MG63 (cell line): ENCODE measurements at places on chromosomes 5 and 9.

DNA sequence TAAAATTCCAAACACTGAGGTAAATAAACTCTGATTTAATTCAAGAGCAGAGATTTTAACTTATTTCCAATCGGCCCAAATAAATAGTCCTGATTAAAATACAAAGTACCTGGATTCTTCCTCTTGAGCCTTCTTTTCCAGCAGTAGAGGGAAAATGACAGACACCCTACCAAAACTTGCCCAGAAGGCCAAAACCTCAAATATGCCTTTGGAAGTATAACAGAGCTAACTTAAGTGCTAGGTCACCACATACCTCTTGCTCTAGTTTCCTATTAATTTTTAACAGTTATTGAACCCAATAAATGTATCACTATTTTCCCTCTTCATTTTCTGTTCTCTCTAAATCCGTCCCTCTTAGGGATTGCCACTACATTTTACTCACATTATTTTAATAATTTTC lies 1.4 kb downstream of the BAAT start:
- no peak for DNase-seq

GRCh38 chr9:77614645-77615044 lies 33.5 kb downstream of the GNA14 start:
- no peak for DNase-seq

- DNase-seq, result no peak
Measured at GRCh38 chr9:116179568-116179967, 26.0 kb downstream of the PAPPA start.

DNA sequence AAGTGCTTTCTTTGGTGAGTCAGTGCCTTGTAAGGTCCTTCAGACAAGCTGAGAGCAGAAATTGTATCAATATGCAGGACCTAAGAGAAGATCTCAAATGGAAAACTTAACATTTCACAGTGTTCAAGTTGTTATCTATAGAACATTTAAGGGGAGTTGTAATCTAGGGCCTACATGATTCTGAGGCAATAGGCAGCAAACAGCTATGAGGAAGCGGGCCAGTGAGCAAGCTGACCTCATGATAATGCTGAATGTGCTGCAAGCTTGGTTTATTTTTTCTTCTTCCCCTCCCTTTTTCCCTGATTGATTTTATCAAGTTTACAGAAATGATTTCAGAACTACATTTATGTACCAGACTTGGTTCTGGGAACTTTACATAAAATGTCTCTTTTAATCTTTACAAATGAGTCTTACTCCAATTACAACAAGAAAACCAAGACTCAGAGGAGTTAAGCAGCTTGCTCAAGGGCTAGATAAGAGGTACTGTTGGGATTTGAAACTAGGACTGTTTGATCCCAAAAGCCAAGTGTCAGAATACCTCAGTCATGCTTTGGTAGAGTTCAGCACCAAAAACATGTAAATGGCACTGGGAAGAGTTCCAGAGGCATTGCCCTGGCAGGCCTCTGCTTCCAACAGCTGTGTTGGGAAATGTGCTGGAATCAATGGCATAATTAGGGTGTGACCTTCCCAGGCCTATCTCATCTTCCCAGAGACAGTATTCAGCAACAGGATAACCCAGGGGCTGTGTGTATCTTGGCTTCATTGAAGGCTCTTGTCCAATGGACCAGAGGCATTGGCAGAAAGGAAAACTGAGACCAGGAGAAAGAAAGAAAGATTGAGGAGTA lies 130.1 kb downstream of the LRRC70 start:
- no peak for DNase-seq

DNA sequence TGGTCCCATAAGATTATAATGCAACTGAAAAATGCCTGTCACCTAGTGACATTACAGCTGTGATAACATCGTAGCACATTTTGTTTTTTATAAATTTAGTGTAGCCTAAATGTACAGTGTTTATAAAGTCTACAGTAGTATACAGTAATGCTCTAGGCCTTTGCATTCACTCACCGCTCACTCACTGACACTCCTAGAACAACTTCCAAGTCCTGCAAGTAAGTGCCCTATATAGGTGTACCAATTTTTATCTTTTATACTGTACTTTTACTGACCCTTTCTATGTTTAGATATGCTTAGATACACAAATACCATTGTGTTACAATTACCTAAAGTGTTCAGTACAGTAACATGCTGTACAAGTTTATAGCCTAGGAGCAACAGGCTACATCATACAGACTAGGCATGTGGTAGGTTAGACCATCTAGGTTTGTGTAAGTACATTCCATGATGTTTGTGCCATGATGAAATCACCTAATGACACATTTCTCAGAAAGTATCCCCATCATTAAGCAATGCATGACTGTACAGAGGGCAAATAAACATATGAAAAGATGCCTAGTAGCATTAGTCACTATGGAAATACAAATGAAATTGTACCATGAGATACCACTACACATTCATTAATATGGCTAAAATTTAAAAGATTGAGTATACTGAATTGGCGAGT lies 127.6 kb downstream of the TRPM6 start:
- no peak for DNase-seq

- DNase-seq, result no peak
Measured at GRCh38 chr5:40995801-40996586, 75.1 kb downstream of the MROH2B start.

DNA sequence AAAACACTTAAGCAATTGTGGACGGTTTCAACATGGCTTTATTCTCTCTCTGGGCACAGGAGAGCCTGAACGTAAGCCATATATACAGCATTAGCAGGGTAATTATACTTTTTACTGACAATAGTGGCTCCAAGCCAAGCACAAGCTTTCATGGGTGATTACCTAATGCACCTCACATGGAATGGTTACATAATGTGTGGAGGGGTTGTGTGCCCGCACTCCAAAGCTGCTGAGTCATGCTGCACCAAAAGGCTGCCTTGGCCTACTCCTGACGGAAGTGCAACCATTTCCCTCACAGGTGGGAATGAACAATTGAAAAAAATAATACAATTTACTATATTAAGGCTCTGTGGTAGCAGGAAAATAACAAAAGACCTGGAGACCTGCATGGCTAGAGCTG lies 86.5 kb upstream of the ATP10B start:
- peak; percentile 11 for DNase-seq

DNA sequence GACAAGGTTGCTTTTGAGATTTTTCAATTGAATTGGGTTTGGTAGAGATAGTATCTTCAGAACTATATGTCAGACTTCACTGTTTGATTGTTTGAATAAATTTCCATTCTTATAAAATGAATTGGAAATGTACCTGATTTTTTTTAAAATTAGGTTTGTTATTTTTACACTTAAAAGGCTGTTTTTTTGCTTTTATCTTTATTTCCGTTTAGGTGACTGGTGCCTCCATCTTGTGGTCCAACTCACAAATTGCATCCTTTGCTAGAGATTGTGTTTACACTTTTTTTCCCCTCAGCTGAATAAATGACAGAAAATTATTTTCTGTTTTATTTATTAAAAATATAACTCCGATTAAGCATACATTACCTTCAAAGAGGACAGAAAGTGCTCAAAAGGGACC lies 15.6 kb downstream of the NDUFAF2 start:
- no peak for DNase-seq
